NCI-H1048 (cell line): ENCODE measurements at places on chromosomes 7 and 10.

GRCh38 chr10:104678658-104679057 lies 37.6 kb downstream of the SORCS3 start:
- no peak for DNase-seq

GRCh38 chr7:117323305-117323850 lies 520 bp upstream of the WNT2 start:
- DNase-seq, result no peak

DNA sequence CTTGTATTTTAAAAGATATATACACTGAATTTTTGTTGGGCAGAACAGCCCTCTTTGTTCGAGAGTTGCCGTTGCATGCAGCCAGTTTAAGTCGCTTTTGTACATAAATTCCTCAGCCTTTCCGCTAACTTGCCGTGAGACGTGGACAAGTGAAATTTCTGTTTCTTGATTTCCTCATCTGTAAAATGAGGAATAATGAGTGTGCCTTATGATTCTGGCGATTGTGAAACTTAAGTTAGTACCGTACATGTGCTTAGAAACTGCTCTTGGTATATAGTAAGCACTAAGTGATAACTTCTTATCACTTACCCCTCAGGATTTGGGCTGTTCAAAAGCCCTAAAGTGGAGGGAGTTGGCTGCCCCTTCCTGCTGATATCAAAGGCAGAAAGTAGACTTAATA lies 1.4 kb downstream of the CCNJ start:
- DNase-seq, result no peak

DNA sequence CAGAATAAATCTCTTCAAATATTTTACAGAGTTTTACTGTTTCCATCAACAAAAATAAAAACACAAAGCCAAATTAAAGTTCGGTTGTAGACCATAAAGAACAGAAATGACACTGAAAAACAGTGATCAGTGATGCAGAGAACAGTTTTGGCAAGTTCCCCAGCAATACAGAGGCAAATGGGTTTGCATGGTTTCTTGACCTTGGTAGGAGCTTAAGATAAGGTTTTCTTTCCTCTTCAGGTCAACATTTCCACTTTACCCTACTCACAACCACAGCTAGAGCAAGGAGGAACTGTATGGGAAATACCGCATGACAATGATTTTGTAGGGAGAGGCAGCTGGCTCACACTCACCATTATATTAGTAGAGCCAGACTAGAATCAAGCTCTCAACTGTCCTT lies 199.5 kb downstream of the SH2D4B start:
- no peak for DNase-seq

GRCh38 chr10:111962951-111963350 lies 220.6 kb downstream of the GPAM start:
- no peak for DNase-seq

- no peak for DNase-seq
Measured at GRCh38 chr10:108303149-108303548, 1138.6 kb upstream of the SORCS1 start.

DNA sequence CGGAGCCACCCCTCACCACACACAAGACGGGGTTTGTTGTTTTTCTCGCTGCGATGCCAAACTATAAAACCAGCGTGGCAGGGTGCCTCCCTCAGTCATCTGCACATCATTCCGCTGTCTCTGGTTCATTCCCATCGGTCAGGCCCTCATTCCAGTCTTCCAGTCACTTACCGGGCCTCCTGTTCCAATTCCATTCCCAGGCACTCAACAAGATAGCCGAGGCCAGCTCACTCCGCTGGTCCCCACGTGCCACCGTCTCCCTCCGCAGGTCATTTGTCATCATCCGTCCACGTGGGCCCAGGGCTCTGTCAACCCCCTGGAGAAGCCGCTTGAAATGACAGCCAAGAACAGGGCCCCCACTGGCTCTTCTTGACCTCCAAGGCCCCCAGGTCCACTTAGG lies 6.1 kb upstream of the TMEM184A start:
- DNase-seq, result no peak

DNA sequence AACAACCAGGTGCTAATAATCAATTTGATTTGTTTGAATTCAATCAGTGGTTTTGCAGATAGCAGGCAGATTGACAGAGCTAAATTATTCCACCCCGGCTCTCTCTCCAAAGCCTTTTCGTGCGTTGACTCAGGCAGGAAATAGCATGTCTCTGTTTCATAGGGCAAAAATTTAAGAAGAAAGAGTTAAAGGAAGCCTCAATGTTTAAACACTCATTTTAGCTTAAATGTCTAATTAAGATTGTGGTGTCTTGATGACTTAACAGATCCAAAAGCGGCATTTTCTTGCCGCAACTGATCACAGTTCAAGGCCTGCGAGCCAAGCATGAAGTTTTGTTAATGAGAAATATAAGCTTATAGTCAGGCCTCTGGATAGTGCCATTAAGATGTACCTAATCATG lies 1051.1 kb upstream of the AUTS2 start:
- DNase-seq, result no peak

DNA sequence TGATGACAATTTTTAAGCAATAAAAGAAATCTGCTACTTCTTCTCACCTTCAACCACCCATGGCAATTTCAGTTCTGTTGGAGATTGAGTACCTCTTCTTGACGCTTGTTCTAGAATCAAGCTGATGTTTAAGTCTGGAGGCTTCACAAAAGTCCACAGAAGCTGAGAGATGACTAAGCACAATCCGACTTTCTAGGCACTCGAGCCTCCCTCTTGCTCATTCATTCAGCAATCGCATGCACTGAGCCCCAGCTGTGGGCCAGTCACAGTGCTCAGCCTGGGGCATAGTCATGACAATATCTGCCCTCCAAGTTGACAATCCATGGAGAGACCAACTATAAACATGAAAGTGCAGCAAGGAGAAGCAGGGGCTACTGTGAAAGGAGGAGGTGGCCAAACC lies 103.2 kb downstream of the IPMK start:
- DNase-seq, result no peak

DNA sequence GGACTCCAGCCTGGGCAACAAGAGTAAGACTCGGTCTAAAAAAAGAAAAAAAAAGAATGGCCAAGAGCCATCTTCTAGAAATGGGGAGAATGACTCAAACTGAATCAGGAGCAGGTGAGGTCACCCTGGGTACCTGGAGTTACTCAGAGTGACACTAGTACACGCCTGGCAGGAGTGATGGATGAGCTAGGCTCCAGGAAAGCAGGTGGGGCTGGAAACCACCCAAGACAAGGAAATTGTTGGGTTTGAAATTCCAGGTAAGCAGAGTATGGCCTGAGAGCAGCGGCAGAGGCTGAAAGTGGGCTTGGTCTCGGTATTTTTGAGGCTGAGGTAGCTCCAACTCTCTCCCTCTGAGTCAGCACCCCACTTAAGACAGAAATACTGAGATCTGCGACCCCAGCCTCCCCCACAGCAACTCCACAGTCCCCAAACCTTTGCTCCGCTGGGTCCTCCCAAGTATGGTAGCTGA lies 18.5 kb downstream of the DDIT4 start:
- no peak for DNase-seq

- DNase-seq, result no peak
Measured at GRCh38 chr7:24024276-24025068, 259.5 kb upstream of the NPY start.

- DNase-seq, result no peak
Measured at GRCh38 chr10:109592391-109592790, 330.9 kb downstream of the XPNPEP1 start.

DNA sequence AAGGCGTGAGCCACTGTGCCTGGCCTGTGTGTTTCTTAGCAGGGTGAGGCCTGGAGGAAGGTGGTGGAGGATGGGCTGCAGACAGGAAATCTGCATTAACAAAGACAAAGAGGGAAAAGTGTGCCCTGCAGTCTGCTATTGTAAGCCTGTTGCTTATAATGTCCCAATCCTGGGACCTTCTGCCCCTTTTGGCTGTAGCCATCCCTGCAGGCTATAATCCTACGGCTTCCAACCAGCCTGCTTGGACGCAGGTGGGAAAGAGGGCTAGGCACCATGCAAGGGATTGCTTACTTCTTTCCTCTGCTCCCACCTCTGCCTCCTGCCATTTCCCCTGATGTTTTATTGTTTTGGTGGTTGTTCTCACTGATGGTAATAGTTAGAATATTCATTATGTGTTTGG lies 434.3 kb downstream of the PLXNA4 start:
- no peak for DNase-seq

- no peak for DNase-seq
Measured at GRCh38 chr10:130354573-130354954, 218.4 kb downstream of the GLRX3 start.

DNA sequence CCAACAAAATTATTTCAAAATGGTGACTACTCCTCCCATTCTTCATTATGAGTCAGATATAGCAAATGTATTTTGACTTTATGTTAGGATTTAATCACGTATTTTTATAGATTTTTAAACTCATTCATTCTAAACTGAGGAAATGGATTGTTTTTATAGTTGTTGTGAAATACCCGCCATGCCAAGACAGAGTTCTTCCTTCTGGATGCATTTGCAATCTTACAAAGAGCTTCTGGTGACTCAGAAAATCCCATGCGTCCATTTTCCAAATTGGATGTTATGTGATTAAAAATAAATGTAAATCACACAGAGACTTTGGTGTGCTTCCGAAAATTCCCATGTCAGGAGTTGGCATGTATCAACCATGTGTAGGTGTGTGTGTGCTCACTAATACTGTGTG lies 179.3 kb downstream of the TRIL start:
- no peak for DNase-seq

GRCh38 chr7:30815388-30815854 lies 44.2 kb downstream of the MINDY4 start:
- DNase-seq, result no peak

GRCh38 chr7:105126436-105126975 lies 112.5 kb downstream of the KMT2E start:
- DNase-seq, result no peak

DNA sequence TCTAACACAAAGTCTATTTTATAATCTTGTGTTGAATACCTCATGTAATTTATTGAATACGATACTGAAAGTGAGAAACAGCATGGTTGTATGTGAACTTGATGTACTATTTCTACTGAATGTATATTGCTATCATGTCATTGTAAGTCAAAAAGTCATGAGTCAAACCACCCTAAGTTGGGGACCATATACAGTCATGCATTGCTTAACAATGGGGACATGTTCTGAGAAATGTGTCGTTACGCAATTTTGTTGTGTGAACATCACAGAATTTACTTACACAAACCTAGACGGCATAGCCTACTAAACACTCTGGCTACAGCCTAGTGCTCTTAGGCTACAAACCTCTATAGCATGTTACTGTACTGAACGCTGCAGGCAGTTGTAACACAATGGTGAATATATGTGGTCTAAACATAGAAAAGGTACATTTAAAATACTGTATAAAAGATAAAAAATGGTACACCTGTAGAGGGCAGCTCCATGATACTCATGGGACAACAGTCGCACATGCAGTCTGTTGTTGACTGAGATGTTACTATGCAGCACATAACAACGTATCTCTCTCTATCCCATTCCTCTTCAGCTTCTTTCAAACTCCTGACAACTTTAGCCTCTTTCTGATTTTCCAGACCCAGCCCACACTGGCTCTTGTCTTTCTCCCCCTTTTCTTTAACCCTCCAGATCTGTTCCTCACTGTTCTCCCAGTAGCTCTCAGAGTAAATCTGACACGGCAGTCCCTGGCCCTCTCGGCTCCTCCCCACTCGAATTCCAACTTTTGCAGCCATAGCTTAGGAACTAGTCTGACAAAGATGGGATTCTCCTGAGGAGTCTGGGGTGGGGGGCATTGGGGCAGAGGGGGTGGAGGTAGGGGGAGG lies 90.1 kb downstream of the SNX10 start:
- DNase-seq, result no peak

DNA sequence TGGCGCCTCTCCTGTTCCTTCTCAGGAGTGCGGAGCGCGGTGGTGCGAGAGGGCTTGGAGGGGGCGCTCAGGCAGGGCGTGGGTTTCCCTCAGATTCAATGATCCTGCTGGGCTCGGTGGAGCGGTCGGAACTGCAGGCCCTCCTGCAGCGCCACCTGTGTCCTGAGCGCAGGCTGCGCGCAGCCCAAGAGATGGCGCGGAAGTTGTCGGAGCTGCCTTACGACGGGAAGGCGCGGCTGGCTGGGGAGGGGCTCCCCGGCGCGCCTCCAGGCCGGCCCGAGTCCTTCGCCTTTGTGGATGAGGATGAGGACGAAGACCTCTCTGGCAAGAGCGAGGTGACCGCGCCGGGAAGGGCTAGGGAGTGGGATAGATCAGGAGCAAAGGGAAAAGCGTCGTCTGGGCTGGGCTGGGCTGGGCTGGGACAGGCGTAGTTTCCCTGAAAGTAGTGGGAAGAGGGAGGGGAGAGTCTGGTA lies 17.0 kb downstream of the FAM131B start:
- DNase-seq, result no peak

- no peak for DNase-seq
Measured at GRCh38 chr10:47176903-47177868, 122.8 kb upstream of the GDF10 start.

GRCh38 chr7:157513682-157514081 lies 176.9 kb downstream of the DNAJB6 start:
- no peak for DNase-seq

GRCh38 chr7:155293721-155294510 lies 3.8 kb upstream of the INSIG1 start:
- no peak for DNase-seq

DNA sequence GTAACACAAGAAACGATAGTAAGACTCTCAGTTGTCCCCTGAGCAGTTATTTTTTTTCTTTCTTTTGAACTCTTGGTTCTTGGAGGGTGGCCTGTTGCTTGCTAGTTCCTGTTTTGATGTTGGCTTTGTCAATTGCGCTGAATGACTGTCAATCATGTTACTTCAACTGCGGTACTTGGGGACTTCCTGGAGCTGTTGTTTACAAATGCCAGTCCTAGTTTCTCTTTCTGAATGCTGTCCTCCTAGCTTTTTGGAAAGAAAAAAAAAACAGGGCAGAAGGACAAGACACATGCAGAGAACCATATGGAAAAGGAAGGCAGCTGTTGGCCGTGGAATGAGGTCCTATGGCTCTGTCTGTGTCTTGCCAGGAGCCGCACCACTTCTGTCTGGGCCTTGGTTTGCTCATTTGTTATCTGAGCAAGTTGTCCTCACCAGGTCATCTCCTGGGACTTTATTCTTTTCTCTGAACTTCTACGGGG lies 7.0 kb upstream of the PDCD4 start:
- DNase-seq, result no peak

DNA sequence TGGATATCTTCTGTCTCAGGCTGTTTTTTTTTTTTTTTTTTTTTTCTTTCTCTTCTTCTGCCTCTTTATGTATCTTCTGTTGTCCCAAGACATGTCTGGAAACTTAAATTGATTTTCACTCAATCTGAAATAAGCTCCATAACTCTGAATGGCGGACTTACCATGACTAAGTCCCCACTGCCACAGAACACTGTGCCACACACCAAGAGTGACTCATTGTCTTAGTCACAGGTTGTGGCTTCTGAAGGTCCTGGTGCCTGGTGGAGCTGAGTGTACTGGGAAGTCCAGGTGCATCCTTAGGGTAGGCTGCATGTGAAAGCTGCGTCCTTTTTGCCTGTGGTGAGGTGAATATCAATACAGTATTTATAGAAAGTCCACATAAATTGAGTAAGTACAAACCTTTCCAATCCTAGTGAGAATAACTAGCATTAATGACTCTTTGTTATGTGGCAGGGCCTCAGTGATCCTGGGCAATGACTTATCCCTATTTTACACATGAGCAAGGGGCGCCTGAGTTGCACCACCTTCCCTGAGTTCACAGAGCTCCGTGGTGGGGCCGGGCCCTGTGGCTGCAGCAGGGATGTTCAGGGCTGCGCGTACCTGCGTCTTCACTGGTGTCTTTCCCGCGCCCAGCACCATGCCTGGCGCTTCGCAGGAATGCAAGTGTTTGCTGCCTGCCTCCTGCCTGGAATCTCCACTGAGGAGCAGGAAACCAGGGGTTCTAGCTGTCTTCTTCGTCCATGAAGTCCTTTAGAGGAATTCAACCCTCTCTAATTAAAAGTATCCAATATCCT lies 4.3 kb downstream of the PFKP start:
- DNase-seq, result no peak
